ENCODE measurements at places on chromosomes 3 and 15. TPM values are rescaled to one million over a fixed set of nuclear protein-coding genes. Genes with fewer than 3 reads are reported as not detected.

- no peak for DNase-seq
These were observed 55.2 kb downstream of the CMSS1 start for GRCh38 chr3:99872923-99873254.

GRCh38 chr15:82093774-82094211 lies 48.0 kb upstream of the MEX3B start:
- DNase-seq: no peak

GRCh38 chr3:77222701-77223100 lies 182.8 kb downstream of the ROBO2 start:
- no peak for DNase-seq

GRCh38 chr3:11770477-11771391 lies 76.0 kb downstream of the TAMM41 start:
- DNase-seq: peak; percentile 56

DNA sequence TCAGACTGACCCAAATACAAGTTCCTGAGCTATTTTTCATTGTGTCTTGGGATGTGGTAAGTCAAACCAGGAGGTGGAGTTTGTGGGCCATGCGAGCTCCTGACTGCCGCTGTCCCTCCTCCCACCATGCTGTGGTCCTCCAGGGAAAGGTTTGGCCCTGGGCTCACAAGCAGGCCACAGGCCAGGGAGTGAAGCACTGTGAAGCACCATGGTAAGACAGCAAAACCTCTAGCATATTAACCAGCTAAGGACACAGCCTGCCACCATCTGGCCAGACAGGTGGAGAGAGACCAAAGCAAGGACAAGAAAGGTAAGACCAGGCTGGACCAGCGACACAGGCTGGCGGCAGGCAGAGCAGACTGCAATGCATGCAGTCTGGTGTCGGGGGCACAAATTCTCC lies 15.3 kb downstream of the RAB43 start:
- DNase-seq: no peak

DNA sequence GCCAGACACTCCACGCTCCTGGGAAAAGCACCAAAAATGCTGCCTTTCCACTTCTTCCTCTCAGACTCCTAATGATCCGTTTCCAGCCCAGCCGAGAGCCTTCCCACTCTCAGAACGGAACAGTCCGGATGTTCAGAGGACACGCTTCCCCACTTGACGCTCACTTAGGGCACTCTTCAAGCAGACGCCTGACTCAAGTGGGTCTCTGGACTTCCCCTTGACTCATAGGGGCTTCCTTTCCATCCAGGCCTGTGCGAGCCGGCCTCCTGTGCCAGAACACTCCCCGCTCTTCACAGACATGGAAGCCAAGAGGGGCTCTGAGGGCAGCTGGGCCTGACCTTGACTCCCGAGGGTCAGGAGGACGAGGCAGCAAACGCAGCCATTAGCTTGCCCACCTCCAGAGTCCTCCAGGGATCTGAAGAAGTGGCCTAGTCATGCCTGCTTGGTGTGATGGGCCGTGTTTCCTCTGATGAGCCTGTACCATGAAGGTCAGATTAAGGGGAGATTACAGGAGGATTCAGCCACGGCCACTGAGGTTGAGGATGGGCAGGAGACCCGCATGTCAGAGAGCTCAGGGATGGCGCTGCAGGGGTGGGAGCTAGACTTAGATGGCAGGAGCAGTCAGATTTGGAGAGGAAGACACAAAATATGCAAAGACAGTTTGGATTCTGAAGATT lies 114.7 kb upstream of the TLE3 start:
- no peak for DNase-seq

GRCh38 chr3:109440353-109440752 lies 103.0 kb upstream of the DPPA4 start:
- no peak for DNase-seq

DNA sequence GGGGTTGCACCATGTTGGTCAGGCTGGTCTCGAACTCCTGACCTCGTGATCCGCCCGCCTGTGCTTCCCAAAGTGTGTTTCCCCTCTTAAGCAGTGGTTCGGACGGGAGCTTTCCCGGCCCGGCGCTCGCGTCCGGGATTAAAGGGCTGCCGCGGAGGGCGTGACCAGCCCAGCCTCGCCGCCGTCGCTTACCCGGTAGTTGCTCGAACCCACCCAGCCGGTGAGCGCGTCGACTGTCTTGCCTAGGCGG lies 513 bp downstream of the CLASP2 start:
- peak; percentile 54 for DNase-seq

DNA sequence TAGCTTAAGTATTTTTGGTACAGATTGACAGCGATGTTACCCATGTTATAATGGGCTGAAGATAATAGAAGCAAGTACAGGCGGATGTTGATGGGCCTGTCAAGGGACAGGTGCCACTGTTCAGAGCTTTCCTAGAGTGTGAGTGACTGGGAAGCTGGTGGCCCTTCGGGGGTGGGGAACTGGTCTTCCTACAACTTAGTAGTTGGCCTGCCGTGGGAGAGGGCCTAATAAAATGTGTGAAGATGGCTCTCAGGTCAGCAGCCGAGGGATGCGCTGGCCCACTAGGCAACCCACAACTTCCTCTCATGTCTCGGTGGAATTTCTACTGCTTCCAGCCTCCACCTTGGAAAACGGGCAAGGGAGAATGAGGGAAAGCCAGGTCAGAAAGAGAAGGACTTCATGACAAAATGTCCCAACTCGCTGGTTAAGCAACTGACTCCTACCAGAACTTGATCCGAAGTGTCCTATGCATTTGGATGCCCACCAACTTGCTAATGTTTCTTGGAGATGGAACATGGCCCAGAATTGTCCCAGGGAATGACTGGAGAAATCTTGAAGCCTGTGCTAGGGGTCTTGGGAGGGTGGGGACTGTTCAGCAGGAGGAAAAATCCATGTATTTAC lies 1.4 kb downstream of the GYG1 start:
- no peak for DNase-seq

DNA sequence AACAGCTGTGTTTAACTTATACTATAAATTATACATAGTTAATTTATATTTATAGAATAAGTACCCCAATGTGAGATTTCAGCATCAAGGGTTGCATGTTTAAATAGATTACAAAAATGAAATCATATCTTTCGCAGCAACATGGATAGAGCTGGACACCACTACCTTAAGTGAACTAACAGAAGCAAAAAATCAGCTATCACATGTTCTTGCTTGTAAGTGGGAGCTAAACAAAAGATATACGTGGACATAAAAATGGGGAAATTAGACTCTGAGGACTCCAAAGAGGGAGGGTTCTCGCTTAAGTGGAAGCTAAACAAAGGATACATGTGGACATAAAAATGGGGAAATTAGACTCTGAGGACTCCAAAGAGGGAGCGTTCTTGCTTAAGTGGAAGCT lies 626.5 kb upstream of the DPPA4 start:
- DNase-seq: no peak

DNA sequence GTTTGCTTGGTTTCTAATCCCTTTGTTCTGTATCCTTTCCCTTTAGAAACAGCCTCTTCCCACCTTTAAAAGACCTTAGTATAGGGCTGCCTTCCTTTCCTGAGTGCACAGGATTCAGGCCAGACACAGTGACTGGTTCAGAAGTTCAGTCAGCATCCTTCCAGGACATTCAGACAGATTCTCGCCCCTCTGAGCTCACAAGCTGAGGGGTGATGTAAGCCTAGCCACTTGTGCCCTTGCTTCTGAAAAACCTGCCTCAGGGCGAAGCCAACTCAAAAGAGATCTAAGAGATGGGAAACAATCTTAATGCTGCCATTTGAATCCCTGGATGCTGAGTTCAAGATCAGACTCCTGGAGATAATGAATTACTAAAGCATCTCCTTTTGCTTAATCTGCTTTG lies 6.7 kb upstream of the NSMCE3 start:
- DNase-seq: no peak

DNA sequence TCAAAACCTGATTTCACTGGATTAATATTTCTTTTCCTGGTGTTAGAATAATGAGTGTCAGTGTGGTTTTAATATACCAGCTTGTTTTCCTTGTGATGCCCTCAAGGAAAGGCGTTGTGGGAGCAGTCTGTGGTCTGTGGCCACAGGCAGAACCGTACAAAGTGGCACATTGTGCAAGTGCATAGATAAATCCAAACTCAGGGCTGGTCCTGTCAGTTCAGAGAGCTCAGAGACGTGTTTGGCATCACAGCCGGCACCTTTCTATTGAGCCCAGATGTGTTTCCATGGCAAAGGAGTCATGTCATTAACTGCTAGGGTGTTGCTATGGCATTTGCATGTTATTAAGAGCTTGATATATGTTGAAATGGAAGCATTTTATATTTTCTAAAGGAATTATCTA lies 289.9 kb upstream of the RASGRP1 start:
- DNase-seq: no peak

DNA sequence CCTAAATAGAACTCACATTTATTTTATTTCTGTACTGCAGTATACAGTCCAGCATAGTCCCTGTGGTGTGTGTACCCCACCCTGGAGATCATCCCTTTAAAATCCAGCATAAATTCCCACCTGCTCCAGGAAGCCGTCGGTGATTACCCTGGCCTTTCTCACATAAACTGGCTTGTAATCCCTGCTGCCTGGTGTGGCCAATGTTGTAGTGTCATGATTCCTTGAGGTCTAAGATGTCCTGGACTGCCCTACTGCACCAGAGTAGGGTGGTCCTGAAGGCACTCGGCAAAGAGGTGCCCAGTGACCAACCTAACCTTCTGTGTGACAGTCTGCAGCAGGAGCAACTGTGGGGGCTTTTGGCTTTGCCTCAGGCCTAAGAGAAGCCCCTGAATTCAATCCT lies 58.9 kb downstream of the ITGA11 start:
- DNase-seq: peak; percentile 3

- DNase-seq: no peak
These were observed 360.3 kb upstream of the ARRDC4 start for GRCh38 chr15:97600190-97600589.

GRCh38 chr3:144394032-144394431 lies 422.4 kb downstream of the DIPK2A start:
- DNase-seq: no peak

GRCh38 chr15:35218215-35218614 lies 133.1 kb upstream of the NANOGP8 start:
- no peak for DNase-seq

- DNase-seq: no peak
These were observed 349.4 kb downstream of the CNTN6 start for GRCh38 chr3:1442271-1442670.

- DNase-seq: no peak
These were observed 59.0 kb upstream of the SPTSSB start for GRCh38 chr3:161430307-161430706.

DNA sequence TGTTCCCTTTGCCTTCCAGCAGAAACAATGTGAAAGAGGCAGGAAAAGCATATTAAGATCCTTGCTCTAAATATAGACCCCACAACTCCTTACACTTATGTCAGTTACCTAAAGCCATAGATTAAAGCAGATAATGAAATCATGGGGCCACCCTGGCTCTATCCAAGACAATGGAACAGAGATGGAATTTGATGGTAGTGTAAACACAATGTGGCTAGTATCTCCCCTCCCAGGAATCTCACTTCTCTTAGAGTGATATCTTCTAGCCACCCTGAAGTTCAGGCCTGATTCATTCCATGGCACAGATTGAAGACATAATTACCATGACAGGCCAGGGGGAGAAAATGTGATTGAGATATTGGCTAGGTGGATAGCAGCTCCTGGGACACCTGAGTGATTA lies 32.6 kb downstream of the GALNT15 start:
- no peak for DNase-seq

GRCh38 chr15:92091155-92091734 lies 237.7 kb downstream of the SLCO3A1 start:
- no peak for DNase-seq

- no peak for DNase-seq
These were observed 188.5 kb upstream of the KBTBD8 start for GRCh38 chr3:66809595-66809958.

GRCh38 chr15:95170561-95171380 lies 939.4 kb downstream of the MCTP2 start:
- no peak for DNase-seq

- no peak for DNase-seq
These were observed 636.1 kb downstream of the MAGI1 start for GRCh38 chr3:65402597-65402996.

DNA sequence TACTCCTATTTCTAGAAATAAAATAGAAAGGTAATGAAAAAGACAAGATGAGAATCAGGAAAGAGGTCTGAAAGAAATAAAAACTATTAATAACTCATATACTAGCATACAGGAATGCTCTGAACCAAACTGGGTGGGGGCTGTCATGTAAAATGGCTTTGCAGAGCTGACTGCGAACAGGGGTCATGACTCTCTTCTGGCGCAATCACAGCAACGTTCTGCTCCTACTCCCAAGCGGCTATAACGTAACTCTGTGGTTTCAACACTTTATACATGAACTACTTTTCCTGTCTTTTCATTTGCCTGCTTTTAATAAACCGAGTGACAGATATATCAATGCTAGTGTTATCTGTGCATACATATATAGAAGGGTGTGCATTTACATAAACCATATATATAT lies 116.7 kb downstream of the DLG1 start:
- DNase-seq: peak; percentile 24

DNA sequence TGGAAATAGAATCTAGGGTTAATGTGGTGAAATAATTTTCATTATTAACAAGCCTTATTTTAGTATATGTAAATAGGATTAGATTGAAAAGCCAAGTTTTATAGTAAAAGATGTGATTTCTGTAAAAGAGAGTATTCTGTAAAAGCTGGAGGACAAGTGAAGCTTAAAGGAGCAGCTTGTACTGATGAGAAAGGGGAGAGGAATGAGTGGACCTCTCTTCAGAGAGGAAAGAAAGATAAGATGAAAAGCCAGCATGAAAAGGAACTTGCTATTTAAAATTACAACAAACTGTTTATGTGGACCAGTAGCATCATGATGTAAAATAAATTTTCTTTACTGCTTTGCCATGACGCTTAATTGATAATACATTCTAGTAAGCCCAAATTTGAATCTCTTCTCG lies 18.5 kb downstream of the ALCAM start:
- DNase-seq: no peak

DNA sequence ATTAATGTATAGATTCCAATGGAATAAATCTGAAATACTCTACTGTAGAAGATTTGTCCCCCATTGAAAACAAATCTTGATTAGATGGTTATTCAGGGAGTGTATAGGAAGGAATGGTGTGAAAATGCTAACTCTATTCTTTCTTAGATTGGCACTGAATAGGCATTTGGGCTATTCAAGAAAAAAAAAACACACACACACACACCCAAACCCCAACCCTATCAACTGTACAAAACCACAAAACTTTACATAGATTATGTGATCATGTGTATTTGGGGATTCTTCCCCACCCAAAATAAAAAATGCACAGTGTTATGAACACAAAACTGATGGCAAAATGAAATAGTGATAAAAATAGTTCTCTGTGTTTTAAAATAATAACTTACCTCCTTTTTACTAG lies 61.8 kb downstream of the TIGIT start:
- DNase-seq: no peak

- DNase-seq: no peak
These were observed 448 bp downstream of the SLC12A8 start for GRCh38 chr3:125212091-125212508.

- no peak for DNase-seq
These were observed 887.8 kb downstream of the IGSF11 start for GRCh38 chr3:118146658-118147375.

- no peak for DNase-seq
These were observed 56.8 kb downstream of the GASK1A start for GRCh38 chr3:43035801-43036365.

The ATP13A5 gene
- total RNA-seq: not detected

The PLXNA1 gene
- total RNA-seq: 38.2 TPM

The SLC28A1 gene
- total RNA-seq: not detected

The AMOTL2 gene
- 55.9 TPM for total RNA-seq

The FAM98B gene
- total RNA-seq: 28.7 TPM

The DNASE1L3 gene
- 3.2 TPM for total RNA-seq

The ZPLD1 gene
- not detected for total RNA-seq

The NR1I2 gene
- not detected for total RNA-seq

The GREM1 gene
- 0.88 TPM for total RNA-seq

The PIERCE2 gene
- total RNA-seq: not detected

The GOLGA8H gene
- 1.7 TPM for total RNA-seq

Data from uterus (tissue), 4 donors.